ENCODE measurements at places on chromosomes 7 and 10.

GRCh38 chr10:535051-535450, 154.4 kb downstream of the DIP2C start:
- no peak for DNase-seq

DNA sequence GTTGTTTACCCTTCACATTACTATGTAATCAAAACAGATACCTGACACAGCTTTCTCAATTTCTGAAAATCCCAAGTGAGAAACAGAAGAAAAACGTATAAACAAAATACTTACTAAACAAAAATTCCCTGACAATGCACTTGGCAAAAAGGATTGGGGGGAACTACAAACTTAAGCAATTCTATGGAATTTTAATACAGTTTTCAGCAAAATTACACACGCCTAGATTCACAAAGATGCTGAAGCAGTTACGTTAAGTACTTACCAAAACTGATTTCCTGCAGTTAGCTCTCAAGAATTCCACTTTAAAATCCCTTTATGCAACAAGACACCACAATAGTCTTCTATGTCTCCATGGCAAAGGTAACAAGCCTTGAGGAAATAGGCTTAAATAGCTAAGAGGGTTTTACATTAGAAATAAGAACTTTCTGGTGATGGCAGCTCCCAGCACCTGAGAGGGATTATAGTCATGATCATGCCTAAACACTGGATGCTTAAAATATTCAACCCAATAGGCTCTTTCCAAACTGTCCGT, 10.8 kb downstream of the TOMM7 start:
- no peak for DNase-seq

DNA sequence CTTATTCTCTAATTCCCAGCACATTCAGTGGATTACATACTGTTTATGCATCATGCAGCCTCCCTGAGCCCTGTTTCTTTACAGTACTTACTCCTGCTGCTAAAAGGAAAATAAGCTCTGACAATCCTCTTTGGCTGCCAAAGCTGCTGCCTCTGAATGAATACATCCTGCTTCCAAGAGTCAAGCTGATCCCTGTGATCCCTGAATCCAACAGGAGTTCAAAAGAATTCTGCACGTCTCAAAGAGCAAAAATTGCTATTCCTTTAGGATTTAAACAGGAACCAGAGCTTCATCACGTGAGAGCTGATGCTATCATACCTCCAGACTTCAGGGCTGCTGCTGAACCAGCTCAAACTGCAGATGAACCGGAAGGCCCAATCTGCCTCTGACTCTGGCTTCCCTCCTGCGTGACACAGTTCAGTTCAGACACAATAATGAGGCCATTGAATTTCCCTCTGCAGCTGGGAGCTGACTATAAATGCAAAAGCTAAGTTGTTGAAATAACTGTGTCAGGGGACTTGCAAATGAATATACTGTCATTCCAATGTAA, 851.0 kb upstream of the PHF14 start:
- DNase-seq = no peak

- no peak for DNase-seq
These were observed 156.4 kb upstream of the FEZF1 start for GRCh38 chr7:122460936-122461335.

DNA sequence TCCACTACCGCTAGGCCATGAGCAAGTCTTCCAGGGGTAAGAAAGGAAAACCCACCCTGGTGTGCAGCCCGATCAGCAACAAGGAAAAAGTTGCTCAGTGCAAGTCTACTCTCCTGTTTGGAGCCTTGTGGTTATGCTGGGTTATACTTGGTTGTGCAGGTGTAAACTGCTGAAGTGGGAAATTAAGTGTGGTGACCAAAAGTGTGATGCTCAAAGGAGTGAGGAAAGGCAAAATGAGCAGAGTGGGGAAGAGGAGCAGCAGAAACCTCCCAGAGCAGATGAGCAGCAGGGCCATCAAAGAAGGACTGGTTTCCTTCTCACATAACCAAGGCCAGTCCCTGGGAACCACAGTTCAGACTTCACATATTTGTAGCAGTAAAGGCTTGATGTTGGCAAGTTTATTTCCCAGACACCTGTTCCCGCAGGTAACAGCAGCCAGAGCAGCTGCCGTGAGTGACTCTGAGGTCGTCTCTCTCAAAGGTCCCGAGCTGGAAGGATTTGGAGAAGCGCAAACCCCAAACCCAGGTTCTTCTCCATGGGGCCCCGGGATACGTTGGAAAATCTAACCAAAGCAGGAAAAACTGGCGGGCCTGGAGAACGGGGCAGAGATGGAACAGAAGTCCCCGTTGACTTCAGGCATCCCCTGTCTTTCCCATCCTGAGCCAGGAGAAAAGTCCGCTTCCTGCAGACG, 607 bp upstream of the SMO start:
- no peak for DNase-seq

Measured in BJ (cell line).